Cortex of kidney (tissue), 1 donor: ENCODE measurements at places on chromosomes 16 and 17.

DNA sequence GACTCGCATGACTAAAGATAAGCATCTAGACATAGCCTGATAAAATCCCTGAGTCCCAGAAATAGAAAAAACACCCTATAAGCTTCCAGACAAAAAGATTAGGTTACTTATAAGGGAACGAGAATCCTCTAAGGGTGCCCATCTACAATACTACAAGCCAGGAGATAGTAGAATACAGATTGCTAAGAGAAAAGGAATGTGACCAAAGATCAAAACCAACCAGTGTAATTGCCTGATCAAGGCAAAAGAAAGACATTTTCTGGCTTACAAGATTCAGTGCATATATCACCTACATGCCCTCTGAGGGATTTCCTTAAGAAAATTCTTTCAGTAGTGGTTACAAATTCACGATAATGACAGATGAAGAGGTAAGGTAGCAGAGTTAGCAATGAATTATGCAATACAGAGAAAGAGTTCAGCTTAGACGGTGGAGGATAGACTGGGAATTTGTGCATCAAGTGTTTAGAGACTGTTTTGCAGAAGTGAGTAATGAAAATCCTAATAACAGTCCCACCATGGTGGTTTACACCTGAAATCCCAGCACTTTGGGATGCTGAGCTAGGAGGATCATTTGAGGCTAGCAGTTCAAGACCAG lies 35.0 kb downstream of the BCL7C start:
- DNase-seq: no peak

GRCh38 chr17:34673516-34673915 lies 94.1 kb downstream of the TMEM132E start:
- DNase-seq: no peak

DNA sequence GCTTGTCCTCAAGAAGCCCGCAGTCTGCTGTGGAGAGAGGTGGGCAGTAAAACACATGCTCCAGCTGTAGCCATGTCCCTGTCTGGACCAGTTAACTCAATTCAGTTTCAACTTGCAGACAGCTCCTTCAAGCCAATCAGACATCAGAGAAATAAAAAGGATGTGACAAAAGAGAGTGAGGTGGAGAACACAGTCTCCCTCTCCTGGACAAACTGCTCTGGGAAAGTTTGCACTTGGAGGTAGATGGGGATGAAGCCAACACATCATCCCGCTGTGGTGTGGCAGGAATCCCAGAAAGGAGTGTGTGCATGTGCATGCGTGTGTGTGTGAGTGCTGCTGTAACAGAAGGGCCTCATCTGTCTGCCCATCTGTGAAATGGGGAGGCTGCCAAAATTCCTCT lies 358.6 kb upstream of the ASIC2 start:
- DNase-seq: no peak

- DNase-seq: no peak
Observed at GRCh38 chr17:7043497-7044198, at the start of gene SLC16A11. TSS of gene SLC16A11 (minus strand) at chr17:7044092. CDS start at chr17:7043513, 579 bp downstream.

DNA sequence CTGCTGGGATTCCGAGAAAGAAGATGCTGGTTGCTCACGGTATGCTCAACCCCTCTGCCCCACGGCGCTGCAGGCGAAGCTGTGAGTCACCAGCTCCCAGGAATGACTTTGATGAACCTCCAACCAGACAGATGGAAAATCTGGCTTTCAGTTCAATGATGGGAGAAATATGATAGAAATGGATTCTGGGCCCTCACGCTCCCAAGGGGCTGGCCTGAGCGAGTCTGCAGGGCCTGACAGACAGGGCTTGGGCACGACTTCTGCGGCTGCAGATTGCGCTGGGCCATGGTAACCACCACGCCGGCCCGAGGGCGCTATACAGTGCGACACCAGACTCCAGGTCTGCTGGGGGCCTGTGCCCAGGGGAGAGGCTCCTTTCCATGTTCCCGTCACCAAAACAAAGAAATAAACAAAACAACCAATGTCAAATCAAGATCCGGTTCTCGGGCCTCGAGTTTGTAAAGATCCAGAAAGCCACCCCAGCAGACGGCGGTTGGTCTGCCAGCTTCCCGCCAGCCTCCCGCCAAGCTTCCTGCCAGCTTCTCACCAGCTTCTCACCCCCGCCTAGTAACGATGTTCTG lies 11.1 kb upstream of the ABR start:
- DNase-seq: no peak

GRCh38 chr17:17913695-17914332 lies 58.4 kb downstream of the TOM1L2 start:
- DNase-seq: no peak

- no peak for DNase-seq
Observed at GRCh38 chr17:70144260-70144846, 25.0 kb upstream of the KCNJ2 start.

DNA sequence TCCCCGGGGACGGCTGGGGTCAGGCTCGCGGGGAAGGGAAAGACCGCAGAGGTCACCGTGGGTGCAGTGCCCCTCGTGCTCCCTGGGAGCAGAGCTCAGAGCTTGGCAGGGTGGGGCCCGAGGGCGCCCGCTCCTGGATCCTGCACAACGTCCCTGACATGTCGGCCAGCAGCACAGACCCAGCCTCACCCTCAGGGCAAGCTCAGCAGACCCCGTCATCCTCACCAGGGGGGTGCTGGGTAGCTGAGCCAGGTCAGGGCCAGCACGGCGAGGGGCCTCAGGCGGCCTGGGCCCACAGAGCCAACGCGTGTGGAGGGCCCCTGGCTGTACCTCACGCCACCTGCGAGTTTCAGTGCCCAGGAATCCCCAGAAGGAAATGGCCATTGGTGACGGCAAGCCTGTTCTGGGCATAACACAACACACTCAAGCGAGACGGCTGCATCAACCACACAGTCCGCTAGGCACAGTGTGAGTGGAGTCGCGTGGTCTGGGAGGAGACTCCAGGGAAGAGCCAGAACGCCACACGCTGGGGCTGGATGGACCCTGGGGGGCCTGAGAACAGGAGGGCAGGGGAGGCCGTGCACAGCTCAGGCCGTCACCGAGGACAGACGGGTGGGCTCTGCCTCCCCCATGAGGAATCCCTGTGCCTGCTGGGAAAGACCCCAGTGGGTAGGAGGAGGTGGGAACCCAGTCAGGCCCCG lies 60.3 kb downstream of the ZNF778 start:
- DNase-seq: no peak
